Fibroblast of skin of scalp (primary cell): ENCODE measurements at places on chromosomes 16 and 17.

GRCh38 chr17:80146121-80147034, 550 bp downstream of the EIF4A3 start:
- DNase-seq, result no peak

GRCh38 chr17:17201907-17202306, 4.2 kb downstream of the PLD6 start:
- no peak for DNase-seq

DNA sequence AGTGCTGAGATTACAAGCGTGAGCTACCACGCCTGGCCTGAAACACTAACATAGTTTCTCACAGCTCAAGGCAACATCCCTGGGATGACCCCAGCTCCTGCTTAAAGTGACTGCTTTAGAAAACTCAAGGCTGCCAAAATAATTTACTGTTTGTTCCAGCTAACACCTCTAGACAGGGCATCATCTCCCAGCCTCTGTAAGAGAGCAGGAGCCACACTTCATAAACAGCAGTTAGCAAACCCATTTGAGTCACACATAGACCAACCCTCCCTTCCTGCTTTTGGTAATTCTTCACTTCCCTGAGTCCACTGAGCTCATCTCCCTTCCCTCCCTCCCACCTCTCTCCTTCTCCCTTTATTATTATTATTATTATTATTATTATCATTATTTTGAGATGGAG, 201.3 kb downstream of the XYLT1 start:
- peak; percentile 25 for DNase-seq

DNA sequence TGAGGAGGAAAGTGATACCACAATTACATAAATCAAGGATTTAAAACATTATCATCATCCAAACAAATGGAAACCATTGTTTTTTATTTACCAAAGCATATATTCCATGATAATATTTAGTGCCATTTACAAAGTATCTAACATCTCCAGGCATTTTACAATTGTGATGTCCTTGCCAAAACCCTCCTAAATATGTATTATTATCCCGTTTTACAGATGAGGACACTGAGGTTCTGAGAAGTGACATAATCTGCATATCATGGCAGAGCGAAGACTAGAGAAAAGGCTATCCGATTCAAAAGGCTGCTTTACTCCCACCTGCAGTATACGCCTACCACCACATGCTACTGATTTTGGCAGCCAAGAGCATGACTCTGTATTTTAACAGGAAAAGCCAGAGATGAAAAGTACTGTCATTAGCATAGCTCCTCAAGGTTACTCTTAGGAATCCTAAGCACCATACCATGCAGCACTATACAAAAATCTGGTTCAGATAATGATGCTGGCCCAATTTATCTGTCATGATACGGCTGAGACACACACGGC, 301.4 kb downstream of the CA10 start:
- no peak for DNase-seq

GRCh38 chr16:87918866-87919680, 17.3 kb downstream of the CA5A start:
- DNase-seq, result peak; percentile 31

DNA sequence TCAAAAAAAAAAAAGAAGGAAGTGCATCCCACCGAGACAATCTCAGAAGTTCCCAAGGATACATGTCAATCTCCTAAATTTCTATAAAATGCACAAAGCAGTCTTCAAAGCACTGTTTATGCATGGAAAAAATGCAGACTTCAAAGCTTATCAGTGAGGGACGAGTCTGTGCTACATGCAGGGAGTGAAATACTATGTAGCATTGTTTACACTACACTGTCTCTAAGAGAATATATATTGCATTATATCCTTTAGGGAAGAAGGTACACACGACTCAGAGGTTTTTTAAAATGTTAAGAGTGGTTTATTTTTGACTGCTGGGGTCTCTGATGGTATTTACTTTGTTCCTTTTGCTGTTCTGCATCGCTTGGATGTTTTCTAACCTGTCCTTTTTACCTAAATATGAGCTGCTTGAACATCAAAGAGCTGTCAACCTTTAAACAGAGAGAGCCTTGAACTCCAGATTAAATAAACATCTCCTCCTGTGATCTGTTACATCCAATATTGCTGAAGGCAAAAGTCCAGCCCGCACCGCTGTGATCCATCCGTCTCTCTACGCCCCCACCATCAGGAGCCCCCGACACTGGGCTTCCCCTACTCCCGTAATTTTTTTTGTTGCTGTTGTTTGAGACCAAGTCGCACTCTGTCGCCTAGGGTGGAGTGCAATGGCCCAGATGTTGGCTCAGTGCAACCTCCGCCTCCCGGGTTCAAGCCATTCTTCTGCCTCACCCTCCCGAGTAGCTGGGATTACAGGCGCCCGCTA, 1.4 kb downstream of the FBXO31 start:
- no peak for DNase-seq

GRCh38 chr16:49639739-49640431, 216.0 kb downstream of the ZNF423 start:
- DNase-seq, result peak; percentile 80

- no peak for DNase-seq
These were observed 19.4 kb downstream of the GGA3 start for GRCh38 chr17:75241996-75242460.

GRCh38 chr17:58088624-58089023, 5.4 kb downstream of the DYNLL2 start:
- DNase-seq, result no peak

DNA sequence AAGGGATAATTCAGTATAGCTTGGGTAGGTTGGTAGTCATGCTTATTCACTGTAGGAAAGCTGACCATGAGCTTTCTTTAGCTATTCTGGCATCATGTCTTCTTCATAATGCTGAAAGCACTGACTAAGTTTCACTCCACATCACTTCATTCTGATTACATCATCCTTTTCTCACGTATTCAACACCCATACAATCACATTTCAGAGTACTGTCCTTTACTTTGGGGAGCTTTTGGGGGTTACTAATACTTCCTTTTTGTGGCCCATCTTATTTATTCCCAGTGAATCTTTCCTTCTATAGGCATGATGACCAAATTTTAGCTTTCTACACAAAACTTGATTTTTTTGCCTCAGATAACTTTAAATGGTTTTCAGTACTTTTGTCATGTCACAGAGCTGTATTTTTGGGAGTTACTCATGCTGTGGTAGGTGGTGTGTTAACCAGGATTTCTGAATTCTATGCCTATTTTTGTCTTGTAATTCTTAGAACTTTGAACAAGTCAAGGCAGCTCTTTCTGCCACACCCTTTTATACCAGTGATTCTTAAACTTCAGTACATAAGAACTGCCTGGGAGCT, 23.5 kb downstream of the TADA2A start:
- DNase-seq, result peak; percentile 58

DNA sequence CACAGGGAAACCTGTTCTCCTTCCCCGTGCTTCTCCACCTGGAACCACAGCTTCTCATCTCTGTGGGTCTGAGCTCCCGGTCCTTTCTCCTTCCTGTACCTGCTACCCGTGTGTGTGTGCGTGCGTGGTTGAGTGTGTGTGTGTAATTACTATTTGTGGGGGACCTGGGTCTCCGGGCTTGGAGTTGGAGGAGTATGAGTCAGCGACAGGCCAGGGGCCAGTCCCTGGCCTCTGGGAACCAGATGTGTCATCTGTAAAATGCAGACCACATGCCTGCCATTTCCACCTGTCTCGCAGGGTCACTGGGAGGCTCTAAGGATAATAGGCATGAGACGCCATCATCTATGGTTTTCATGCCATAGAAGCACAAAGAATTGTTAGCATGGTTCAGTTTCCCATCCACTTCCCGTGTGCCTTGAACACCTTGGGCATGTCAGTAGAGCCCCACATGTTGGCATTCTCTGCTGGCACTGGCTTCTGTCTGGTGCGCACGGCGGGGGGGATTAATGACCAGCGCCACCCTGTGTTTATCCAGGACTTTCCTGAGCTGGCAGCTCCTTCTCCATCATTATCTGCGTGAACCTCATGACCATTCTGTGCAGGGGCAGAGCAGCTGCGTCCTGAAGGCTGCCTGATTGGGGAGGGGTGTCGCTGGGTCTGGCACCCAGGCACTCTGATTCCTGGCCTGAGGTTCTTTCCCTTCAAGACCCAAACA, 1.5 kb downstream of the ZNF205 start:
- DNase-seq, result no peak

GRCh38 chr17:77696721-77697460, 261.6 kb upstream of the TNRC6C start:
- no peak for DNase-seq

GRCh38 chr17:12790249-12791106, 1.2 kb downstream of the ARHGAP44 start:
- no peak for DNase-seq

DNA sequence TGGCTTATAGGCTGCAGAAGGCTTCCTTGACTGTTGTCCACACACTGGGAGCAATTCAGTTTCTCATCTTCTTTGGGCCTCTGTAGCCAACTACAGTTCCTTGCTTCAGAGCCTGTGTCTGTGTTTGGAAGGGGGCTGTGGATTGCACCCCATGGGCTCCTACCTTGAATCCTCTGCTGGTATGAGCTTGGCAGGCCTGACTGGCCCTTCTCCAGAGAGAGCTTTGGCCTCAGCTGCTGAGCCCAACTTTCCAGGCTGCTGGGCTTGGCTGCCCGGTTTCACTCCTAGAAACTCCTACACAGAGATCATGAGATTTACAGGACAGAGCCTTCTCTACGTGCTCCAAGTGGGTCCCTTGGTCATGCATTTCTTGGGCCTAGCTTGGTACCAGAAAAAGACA, 354.4 kb downstream of the SNX29 start:
- DNase-seq, result no peak

DNA sequence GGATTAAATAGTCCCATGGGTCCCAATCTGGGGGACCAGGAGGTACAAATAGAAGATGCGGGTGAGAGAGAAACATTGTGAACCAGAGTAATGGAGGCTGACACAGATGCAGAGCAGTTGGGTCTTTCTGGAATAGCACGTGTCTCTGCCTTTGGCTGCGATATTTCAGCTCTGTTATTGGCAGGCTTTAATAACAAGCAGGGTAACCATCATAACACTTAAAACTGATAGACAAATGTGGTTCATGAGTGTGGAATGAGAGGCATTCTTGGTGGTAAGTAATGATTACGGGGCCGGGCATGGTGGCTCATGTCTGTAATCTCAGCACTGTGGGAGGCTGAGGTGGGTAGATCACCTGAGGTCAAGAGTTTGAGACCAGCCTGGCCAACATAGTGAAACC, 110.3 kb downstream of the SNX29 start:
- DNase-seq, result peak; percentile 18

DNA sequence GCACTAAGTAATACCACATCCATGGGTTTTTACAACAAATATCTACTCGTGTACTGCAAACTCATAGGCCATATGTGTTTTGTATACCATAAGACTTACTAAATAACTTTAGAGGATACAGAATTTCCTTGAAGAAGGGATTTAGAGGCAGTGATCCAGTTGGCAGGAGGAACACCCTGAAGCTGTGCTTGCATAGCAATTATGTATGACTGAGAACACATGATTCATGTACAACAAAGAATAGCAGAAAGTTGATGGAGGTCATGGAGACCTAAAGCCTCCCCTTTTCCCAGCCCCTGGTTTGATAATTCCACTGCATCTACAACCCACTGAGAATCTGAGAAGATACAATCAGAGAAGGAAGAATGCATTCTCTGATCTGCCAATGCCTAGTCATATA, 83.8 kb upstream of the PMFBP1 start:
- no peak for DNase-seq

GRCh38 chr17:44930667-44931066, 15.4 kb upstream of the GFAP start:
- no peak for DNase-seq

GRCh38 chr17:2244545-2245525, 58.8 kb downstream of the SMG6 start:
- DNase-seq, result peak; percentile 90
